ENCODE measurements at places on chromosomes 5 and 9.
A peak's percentile ranks its signal among the peaks of the same experiment; 100 is the strongest.

DNA sequence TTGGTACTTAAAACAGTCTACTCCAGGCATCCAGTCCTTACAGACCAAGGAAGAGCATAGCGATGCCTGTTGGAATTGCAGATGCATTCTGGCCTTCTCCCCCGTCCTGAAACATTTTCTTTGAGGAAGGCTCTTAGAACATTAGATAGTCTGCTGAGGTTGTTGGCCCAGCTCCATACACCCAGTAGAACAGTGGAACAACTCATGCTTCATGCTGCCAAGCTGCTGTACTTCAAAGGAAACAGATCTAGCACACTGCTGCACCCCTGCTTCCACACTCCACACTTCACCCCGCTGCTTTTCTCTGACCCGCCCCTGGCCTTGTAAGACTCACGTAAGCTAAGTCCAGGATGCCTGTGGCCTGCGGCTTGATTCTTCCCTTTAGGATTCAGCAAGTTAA, 33.4 kb upstream of the NCS1 start:
- DNase-seq = no peak

GRCh38 chr9:18371621-18372020, 102.3 kb upstream of the ADAMTSL1 start:
- DNase-seq = no peak

- no peak for DNase-seq
These were observed 24.7 kb downstream of the KLF9 start for GRCh38 chr9:70389621-70390266.

GRCh38 chr9:83620841-83621636, 1.9 kb upstream of the IDNK start:
- peak; percentile 36 for DNase-seq

DNA sequence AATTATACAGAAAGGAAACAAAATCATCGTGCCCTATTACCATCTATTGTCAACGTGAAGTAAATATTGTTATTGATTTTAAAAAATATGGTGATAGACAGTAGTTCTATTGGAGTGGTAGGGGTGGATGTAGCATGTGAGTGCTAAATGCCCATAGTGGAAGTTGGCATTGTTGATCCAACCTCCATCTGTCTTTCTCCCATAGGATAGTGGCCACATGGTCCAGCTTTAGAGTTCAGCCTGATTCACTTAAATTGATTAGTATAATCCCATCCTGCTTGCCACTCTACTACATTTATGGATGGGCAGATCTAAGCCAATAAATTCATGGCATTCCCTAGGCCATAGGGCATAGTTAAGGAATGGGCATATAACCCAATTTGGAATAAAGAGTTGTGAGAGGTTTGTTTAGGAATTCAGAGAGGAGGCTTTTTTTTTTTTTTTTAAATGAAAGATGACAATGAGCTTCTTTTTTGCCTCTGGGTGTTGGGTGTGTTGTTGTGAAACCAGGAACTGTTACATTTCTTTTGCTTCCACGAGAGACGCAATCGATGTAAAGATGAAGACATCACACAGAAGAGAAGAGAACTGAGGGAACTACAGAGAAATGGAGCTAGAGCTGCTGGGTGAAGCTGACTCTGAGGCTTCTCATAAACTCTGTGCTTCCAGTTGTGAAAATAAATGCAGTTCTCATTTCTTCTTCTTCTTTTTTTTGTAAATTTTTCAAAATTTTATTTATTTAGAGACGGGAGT, 12.5 kb upstream of the CHD1 start:
- DNase-seq = no peak

- peak; percentile 19 for DNase-seq
These were observed 383.2 kb upstream of the SGCD start for GRCh38 chr5:155943516-155944407.

DNA sequence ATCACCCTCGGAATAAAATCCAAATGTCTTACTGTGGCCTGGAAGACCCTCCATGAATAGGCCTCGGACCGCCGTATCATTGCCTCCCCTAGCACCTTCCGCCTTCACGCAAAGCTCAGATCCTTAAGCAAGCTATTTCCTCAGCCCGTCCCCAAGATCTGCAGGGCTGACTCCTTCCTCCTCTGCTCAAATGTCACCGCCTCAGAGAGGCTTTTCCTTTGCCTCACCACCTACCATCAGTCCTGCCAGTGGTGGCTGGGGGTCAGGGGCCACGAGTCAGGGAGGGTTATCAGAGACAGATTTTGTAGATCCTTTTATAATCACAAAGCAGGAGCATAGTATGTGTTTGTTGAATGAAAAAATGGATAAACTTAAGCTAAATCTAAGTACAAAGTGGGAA, 74.4 kb upstream of the KIF2A start:
- no peak for DNase-seq

Data from activated naive CD4-positive, alpha-beta T cell treated with Interleukin-2 at 50 U/mL for 16 hours (primary cell).